ENCODE measurements at places on chromosomes 1 and 21. TPM values are rescaled to one million over a fixed set of nuclear protein-coding genes. Genes with fewer than 3 reads are reported as not detected.

The CEP170 gene
- 49.9 TPM for polyA plus RNA-seq

The IGSF3 gene
- 26.0 TPM for polyA plus RNA-seq

The S100A7A gene
- not detected for polyA plus RNA-seq

The ZYG11A gene
- polyA plus RNA-seq, result 0.21 TPM

The VPS45 gene
- polyA plus RNA-seq, result 76.3 TPM

The CLCA4 gene
- polyA plus RNA-seq, result not detected

The COL9A2 gene
- 39.4 TPM for polyA plus RNA-seq

The PCBP3 gene
- polyA plus RNA-seq, result 2.0 TPM

The TRIM17 gene
- polyA plus RNA-seq, result 5.3 TPM

The TSPAN2 gene
- 36.9 TPM for polyA plus RNA-seq

The LY9 gene
- polyA plus RNA-seq, result 0.09 TPM

The SYNC gene
- polyA plus RNA-seq, result 1.3 TPM

The C1orf185 gene
- not detected for polyA plus RNA-seq

The RYR2 gene
- 1.2 TPM for polyA plus RNA-seq

The CDC7 gene
- 29.1 TPM for polyA plus RNA-seq

The ANKRD45 gene
- polyA plus RNA-seq, result 5.6 TPM

The ERG gene
- 16.9 TPM for polyA plus RNA-seq

The TMEM9 gene
- 159 TPM for polyA plus RNA-seq

The LCE5A gene
- polyA plus RNA-seq, result not detected

The CD1E gene
- not detected for polyA plus RNA-seq

The SYCP1 gene
- polyA plus RNA-seq, result 0.62 TPM

The ITPKB gene
- polyA plus RNA-seq, result 23.1 TPM

The C1QB gene
- 12.8 TPM for polyA plus RNA-seq

The TMEM240 gene
- 4.3 TPM for polyA plus RNA-seq

The HJV gene
- polyA plus RNA-seq, result 0.88 TPM

The FAM177B gene
- polyA plus RNA-seq, result 0.13 TPM

The FCRL5 gene
- 0.06 TPM for polyA plus RNA-seq

Data from left renal cortex interstitium (tissue), 4 donors.